A549 treated with CORT108297 at 1 μM for 4 hours (cell line): ENCODE measurements at places on chromosomes 7 and 10. TPM values are rescaled to one million over a fixed set of nuclear protein-coding genes. Genes with fewer than 3 reads are reported as not detected.

STEAP2 gene
- total RNA-seq, result 3.4 to 4.7 TPM (median 4.4 TPM) in 5 replicates

MYO1G gene
- total RNA-seq, result 0.08 to 0.14 TPM (median 0.12 TPM) in 5 replicates

GATAD1 gene
- total RNA-seq, result 18.1 to 22.0 TPM (median 18.9 TPM) in 5 replicates

FAM20C gene
- 29.0 to 46.3 TPM (median 41.5 TPM) in 5 replicates for total RNA-seq

TAS2R41 gene
- total RNA-seq, result not detected in 5 replicates

NHLRC2 gene
- 5.4 to 7.6 TPM (median 6.4 TPM) in 5 replicates for total RNA-seq

WASHC2A gene
- 12.1 to 14.3 TPM (median 13.0 TPM) in 5 replicates for total RNA-seq

TMEM184A gene
- total RNA-seq, result 10.0 to 15.2 TPM (median 14.8 TPM) in 5 replicates

PRSS2 gene
- not detected in 5 replicates for total RNA-seq

EIF3B gene
- total RNA-seq, result 223 to 263 TPM (median 224 TPM) in 5 replicates

NRCAM gene
- 73.8 to 103 TPM (median 89.1 TPM) in 5 replicates for total RNA-seq

NMT2 gene
- 21.1 to 27.2 TPM (median 24.2 TPM) in 5 replicates for total RNA-seq

C10orf67 gene
- total RNA-seq, result 0.05 to 0.17 TPM (median 0.06 TPM) in 5 replicates

APBB1IP gene
- 8.7 to 9.4 TPM (median 9.1 TPM) in 5 replicates for total RNA-seq

CYP26A1 gene
- total RNA-seq, result 2.1 to 3.1 TPM (median 2.9 TPM) in 5 replicates

SPDYE2 gene
- not detected in 5 replicates for total RNA-seq

KAZALD1 gene
- total RNA-seq, result 1.6 to 3.6 TPM (median 2.8 TPM) in 5 replicates

KIF11 gene
- 30.5 to 45.5 TPM (median 34.8 TPM) in 5 replicates for total RNA-seq

SLC26A4 gene
- 0.02 to 0.13 TPM (median 0.05 TPM) in 5 replicates for total RNA-seq

PNLIPRP2 gene
- total RNA-seq, result 0.11 TPM in 1 of 5 replicates, not detected in the others

SYT15B gene
- 2.7 to 4.2 TPM (median 3.7 TPM) in 5 replicates for total RNA-seq

SORCS1 gene
- not detected in 5 replicates for total RNA-seq

OR2A42 gene
- total RNA-seq, result not detected in 5 replicates

ATP5F1C gene
- total RNA-seq, result 251 to 328 TPM (median 285 TPM) in 5 replicates

GFRA1 gene
- total RNA-seq, result 9.5 to 10.8 TPM (median 10.2 TPM) in 5 replicates

TNS3 gene
- total RNA-seq, result 71.1 to 89.4 TPM (median 80.6 TPM) in 5 replicates

TMEM248 gene
- total RNA-seq, result 80.8 to 94.3 TPM (median 88.3 TPM) in 5 replicates

RSBN1L gene
- total RNA-seq, result 8.1 to 11.0 TPM (median 8.8 TPM) in 5 replicates

CFTR gene
- 0.02 to 0.09 TPM (median 0.06 TPM) in 3 of 5 replicates, not detected in the others for total RNA-seq

ZNF716 gene
- total RNA-seq, result not detected in 5 replicates

SLC13A4 gene
- total RNA-seq, result not detected in 5 replicates

MCM10 gene
- total RNA-seq, result 21.6 to 28.6 TPM (median 24.1 TPM) in 5 replicates

PMS2 gene
- 10.0 to 16.1 TPM (median 12.2 TPM) in 5 replicates for total RNA-seq

SYCE1 gene
- total RNA-seq, result not detected in 5 replicates

MBL2 gene
- total RNA-seq, result not detected in 5 replicates

CDK13 gene
- total RNA-seq, result 19.4 to 21.3 TPM (median 20.3 TPM) in 5 replicates

AKR1C1 gene
- 486 to 610 TPM (median 589 TPM) in 5 replicates for total RNA-seq

KLF14 gene
- 0.03 to 0.07 TPM (median 0.05 TPM) in 3 of 5 replicates, not detected in the others for total RNA-seq

PRKCQ gene
- 4.0 to 4.8 TPM (median 4.2 TPM) in 5 replicates for total RNA-seq
